Foreskin keratinocyte (primary cell): ENCODE measurements at places on chromosomes 5 and 9. TPM values are rescaled to one million over a fixed set of nuclear protein-coding genes. Genes with fewer than 3 reads are reported as not detected.

Gene CDH6
- not detected in 2 replicates for total RNA-seq

Gene KCNV2
- not detected in 2 replicates for total RNA-seq

Gene ZFP2
- total RNA-seq = 0.24 and 0.28 TPM in 2 replicates

Gene PROP1
- not detected in 2 replicates for total RNA-seq
